Thymus (tissue), 14 donors: ENCODE measurements at places on chromosomes 11 and 22.

DNA sequence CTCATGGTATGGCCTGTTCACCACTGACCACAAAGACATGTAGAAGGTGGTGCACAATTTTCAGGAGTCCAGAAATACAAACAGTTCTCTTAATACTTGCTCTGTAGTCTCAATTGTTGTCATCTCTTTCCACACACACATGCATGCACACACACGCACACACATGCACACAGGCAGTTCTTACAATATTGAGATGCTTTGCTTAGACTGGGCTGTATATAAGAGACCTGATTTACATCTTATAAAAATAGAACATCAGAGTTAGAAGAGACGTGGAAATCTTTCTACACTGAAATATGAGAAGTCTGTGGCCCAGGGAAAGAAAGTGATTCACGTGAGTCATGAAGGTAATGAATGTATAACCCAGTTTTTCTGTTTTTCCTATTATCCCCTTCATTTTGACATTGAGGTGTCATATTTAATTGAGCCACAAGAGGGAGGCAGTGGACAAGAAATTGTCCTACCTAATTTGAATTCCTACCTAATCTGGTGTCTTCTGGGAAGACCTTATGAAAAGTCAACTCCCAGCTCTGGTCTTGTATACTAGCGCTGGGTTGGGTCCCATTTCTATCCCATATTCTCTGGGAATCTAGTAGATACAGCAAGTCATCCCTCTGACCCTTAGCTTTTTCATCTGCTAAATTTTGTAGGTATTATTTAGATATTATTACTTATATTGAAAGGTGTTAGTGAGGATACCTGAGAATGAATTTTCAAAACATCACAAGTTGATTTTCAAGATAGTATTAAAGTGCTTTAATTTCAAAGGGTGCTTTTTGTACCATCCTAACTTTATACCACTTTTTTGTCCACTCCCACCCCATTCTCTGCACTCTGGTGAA lies 14.9 kb upstream of the MS4A4A start:
- H3K27ac ChIP-seq, result no peak overlapping the region
- peak; percentile 37 for DNase-seq
- no peaks in the 10 kb centered on the region for H3K4me1 ChIP-seq
- H3K36me3 ChIP-seq, result no peaks in the 10 kb centered on the region

DNA sequence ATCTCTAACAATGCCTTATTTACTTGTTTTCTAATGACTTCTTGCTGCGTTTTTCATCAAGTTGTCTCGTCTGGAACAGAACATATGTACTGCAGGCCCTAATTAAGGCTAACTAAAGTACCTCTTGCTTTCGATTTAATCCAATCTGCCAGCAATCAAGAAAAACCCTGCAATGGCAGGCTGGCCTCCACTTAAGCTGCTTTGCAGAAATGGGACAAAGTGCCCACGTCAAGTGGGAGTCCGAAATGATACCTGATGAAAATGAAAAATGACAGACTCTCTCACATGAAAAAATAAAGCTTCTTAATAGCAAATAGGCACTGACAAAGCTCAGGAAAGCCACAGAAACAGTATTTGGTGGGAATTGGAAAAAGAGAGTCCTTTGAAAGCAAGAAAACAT lies 1454.7 kb downstream of the FAM181B start:
- no peaks in the 10 kb centered on the region for H3K27me3 ChIP-seq
- no peaks in the 10 kb centered on the region for H3K4me1 ChIP-seq
- DNase-seq, result no peak
- H3K27ac ChIP-seq, result no peak overlapping the region
- no peaks in the 10 kb centered on the region for H3K36me3 ChIP-seq

DNA sequence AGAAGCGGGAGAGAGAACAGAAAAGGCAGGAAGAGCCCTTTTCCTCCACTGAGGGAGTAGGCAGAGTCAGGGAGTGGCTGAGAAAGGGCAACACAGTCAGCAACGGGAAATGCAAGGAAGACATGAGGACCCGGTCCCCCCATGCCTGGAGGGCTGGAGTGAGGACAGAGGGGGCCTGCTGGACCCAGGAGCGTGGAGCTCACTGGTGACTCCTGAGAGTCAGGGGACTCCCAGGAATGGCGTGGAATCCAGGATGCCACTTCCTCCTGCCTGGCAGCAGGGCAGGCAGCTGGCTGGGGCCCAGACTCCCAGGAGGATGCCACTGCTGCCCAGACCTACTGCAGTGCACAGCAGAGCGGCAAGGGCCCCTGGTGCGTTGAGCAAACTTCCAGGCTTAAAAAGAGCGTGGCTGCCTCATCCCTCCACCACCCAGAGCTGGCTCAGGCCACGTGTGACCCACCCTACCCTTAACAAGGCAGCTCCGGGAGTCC lies 11.3 kb downstream of the C11orf21 start:
- H3K4me1 ChIP-seq, result no peaks in the 10 kb centered on the region
- no peaks in the 10 kb centered on the region for H3K36me3 ChIP-seq
- H3K27me3 ChIP-seq, result peaks cover 12% of the 10 kb centered on the region
- H3K4me3 ChIP-seq, result no peak overlapping the region
- no peak overlapping the region for H3K27ac ChIP-seq
- no peak for DNase-seq

DNA sequence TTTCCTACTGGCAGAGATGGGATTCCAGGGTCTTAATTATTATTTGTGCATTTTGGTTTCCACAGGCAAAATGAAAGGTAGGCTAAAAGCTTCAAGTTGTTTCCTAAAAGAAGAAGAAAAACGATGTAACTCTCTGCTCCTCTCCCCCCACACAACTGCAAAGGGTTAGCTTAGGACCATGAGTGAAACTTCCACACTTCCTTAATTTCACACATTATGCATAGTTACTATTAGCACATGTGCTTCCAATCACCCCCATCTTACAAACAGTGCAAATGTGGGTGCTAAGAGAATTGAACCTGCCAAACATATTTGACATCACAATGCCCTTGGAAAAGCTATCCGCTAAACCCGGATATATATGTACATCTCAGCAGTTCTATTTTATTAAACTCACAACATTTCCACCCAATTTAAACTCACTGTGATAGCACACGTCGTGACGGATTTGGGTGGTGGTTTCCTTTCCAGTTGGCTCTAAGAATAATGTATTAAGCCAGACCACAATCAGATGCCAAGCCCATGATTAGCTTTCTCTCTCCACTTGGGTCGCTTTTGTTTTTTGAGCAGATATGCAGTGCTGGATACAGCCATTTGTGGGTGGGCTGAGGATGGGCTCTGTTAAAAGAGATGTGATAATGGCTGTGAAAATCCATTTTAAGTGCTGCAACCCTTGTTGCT lies 245.0 kb upstream of the POU2AF2 start:
- no peaks in the 10 kb centered on the region for H3K27me3 ChIP-seq
- DNase-seq, result no peak
- H3K27ac ChIP-seq, result no peak overlapping the region
- H3K4me3 ChIP-seq, result no peak overlapping the region

- no peak overlapping the region for H3K4me3 ChIP-seq
- DNase-seq, result no peak
- H3K27me3 ChIP-seq, result no peaks in the 10 kb centered on the region
- no peak overlapping the region for H3K27ac ChIP-seq
These were observed 5.7 kb downstream of the TNNI2 start for GRCh38 chr11:1844221-1845094.

DNA sequence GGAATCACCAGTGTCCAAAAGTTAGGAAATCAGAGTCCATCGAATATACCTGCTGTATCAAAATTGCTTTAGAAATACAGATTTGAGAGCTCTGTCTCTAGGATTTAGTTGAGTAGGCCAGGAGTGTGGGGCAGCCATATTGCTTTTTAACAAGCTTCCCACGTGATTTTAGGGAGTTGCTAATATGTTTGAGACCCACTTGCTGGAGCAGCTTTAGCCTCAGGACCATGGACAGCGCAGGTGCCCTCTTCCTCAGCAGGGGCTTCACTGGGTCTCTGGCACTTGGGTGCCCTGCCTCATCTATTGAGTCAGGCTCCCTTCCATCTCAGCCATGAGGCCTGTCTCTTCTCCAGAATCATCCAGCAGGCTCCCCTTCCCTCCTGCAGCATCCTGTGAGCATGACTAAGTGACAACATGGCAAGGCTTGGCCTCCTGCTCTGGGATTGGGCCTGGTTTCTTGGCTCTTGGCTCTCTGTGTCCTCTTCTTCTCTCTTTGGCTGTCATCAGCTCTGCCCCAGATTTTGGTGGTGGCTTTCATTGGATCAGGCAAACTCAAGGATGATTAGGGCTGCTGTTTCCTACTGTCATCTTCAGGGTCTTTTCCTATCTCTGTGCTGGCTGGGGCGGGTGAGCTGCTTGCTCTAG lies 70.0 kb downstream of the SGSM1 start:
- no peaks in the 10 kb centered on the region for H3K27me3 ChIP-seq
- H3K4me3 ChIP-seq, result no peak overlapping the region
- no peak overlapping the region for H3K27ac ChIP-seq
- no peaks in the 10 kb centered on the region for H3K36me3 ChIP-seq
- peak; percentile 28 for DNase-seq

GRCh38 chr22:40889116-40889515 lies 27.2 kb upstream of the DNAJB7 start:
- no peaks in the 10 kb centered on the region for H3K27me3 ChIP-seq
- peaks cover 15% of the 10 kb centered on the region for H3K36me3 ChIP-seq
- no peak for DNase-seq
- H3K4me1 ChIP-seq, result no peaks in the 10 kb centered on the region
- H3K4me3 ChIP-seq, result no peak overlapping the region

DNA sequence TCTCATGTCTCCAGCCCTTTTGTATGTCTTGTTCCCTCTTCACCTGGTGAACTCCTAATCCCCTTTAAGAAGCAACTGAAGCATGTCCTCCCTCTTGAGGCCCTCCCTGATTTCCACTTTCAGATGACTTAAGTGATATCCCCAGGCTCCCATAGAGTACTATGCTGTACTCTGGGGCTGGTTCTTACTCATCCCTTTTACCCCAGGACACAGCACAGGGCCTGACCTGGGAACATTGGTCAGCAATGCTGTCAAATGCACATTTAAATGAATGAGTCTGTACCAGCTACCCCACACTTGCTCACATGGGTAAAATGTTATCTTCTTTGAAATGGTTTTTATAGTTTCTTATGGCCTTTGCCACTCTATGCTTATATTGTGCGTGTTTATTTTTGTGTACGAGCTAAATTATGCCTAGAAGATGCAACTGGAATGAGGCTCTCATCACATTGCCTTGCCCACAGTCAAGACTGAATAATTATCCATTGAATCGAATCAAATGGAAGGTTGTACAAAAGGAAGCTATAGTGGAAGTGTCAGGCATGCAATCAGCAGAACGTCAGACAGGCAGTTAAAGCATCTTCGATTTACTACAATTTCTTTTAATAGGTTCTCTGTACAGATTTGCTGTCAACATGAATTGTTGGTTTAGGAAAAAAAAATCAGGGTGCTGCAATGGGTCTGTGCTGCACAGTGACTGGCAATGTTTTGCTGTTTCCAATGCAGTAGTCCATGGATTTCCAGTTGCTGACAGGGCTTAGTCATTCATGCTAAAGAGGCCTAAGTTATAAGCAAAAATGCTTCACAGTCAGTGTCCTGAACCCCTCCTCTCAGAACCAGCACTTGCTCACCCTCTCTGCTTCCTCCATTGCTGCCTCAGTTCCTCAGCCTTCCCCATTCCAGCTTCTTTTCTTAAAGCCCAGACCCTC lies 79.5 kb downstream of the PARVA start:
- no peaks in the 10 kb centered on the region for H3K4me1 ChIP-seq
- H3K27ac ChIP-seq, result no peak overlapping the region
- H3K36me3 ChIP-seq, result no peaks in the 10 kb centered on the region

DNA sequence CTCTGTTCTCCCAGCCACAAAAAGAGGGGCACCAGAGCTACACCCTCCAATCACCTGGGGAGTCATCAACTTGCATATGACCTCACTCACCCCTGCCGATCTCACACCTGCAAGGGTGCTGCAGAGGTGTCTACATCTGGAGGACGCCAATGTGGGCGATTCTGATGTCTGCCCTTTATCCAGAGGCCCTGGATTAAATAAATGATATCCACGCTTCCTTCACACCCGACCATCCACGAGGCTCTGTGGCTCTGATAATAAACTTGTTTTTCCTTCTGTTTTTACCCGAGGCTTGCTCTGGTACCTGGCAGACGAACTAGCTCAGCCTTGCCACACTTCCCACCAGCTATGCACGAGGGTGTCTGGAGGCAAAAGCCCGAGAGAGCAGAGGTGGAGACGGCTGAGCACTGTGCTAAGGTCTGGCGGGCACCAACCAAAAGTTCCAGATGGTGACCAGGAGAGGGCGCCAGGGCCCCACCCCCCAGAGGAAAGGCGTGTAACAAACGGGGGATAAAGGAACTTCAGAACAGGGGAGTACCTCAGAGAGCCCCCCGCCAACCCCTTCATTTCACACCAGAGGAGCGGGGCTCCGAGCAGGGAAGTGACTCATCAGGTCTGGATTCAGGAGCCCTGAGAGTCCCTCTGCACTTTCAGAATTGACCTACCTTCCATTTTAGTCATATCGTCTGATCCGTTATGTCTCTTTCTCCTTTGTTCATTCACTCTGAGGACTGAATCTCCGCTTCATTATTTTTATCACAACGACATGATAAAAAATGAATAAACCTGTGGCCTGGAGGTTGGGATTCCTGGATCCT lies 13.5 kb downstream of the SCN3B start:
- H3K27me3 ChIP-seq, result peaks cover 15% of the 10 kb centered on the region
- no peak overlapping the region for H3K27ac ChIP-seq
- H3K4me1 ChIP-seq, result no peaks in the 10 kb centered on the region
- no peak overlapping the region for H3K4me3 ChIP-seq
- DNase-seq, result peak; percentile 40

- H3K27me3 ChIP-seq, result peaks cover 13% of the 10 kb centered on the region
- H3K4me3 ChIP-seq, result no peak overlapping the region
- H3K36me3 ChIP-seq, result no peaks in the 10 kb centered on the region
- H3K27ac ChIP-seq, result no peak overlapping the region
These were observed 5.2 kb upstream of the MAP6 start for GRCh38 chr11:75673977-75674582.

DNA sequence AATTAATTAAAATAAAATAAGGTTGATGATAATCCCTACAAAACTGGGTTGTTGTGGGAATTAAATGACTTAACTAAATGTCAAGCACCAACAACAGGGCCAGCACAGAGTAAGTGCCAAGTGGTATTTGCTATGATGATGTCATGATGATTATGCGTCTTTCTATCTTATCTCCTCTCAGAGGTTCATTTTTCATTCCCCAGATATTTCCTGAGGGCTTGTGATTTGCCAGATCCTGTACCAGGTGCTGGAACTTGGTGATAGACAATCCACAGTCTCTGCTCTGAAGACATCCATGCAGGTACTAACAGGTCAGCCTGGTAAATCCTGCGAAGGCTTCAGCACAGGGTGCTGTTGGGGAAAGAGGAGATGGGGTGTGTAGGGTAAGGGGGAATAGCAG lies 8.1 kb upstream of the MYH9 start:
- no peak for DNase-seq
- H3K4me1 ChIP-seq, result peaks cover 5% of the 10 kb centered on the region
- H3K4me3 ChIP-seq, result no peak overlapping the region
- H3K27ac ChIP-seq, result no peak overlapping the region
- no peaks in the 10 kb centered on the region for H3K27me3 ChIP-seq

GRCh38 chr22:48898524-48899250 lies 929.0 kb downstream of the BRD1 start:
- H3K4me3 ChIP-seq, result no peak overlapping the region
- no peak overlapping the region for H3K27ac ChIP-seq
- no peaks in the 10 kb centered on the region for H3K36me3 ChIP-seq
- H3K27me3 ChIP-seq, result no peaks in the 10 kb centered on the region
- DNase-seq, result no peak

GRCh38 chr11:33598426-33599069 lies 102.1 kb downstream of the C11orf91 start:
- no peak for DNase-seq
- no peaks in the 10 kb centered on the region for H3K36me3 ChIP-seq
- H3K4me3 ChIP-seq, result no peak overlapping the region
- H3K4me1 ChIP-seq, result no peaks in the 10 kb centered on the region
- H3K27me3 ChIP-seq, result no peaks in the 10 kb centered on the region
- no peak overlapping the region for H3K27ac ChIP-seq

- peaks cover 17% of the 10 kb centered on the region for H3K4me1 ChIP-seq
- no peaks in the 10 kb centered on the region for H3K36me3 ChIP-seq
- DNase-seq, result no peak
- H3K27me3 ChIP-seq, result no peaks in the 10 kb centered on the region
These were observed 4.0 kb downstream of the THAP12 start for GRCh38 chr11:76376746-76377558.
